ENCODE measurements at places on chromosomes 5 and 9. TPM values are rescaled to one million over a fixed set of nuclear protein-coding genes. Genes with fewer than 3 reads are reported as not detected.

The SPAG8 gene
- polyA plus RNA-seq, result 1.9 TPM

The PDLIM4 gene
- polyA plus RNA-seq, result 114 TPM

The PCDHB1 gene
- polyA plus RNA-seq, result 0.01 TPM

The ACOT12 gene
- polyA plus RNA-seq, result 0.05 TPM

The CA9 gene
- polyA plus RNA-seq, result 1.8 TPM

The C9orf153 gene
- not detected for polyA plus RNA-seq

The ELAVL2 gene
- 0.54 TPM for polyA plus RNA-seq

The NEURL1B gene
- polyA plus RNA-seq, result 51.9 TPM

The STK32A gene
- 1.3 TPM for polyA plus RNA-seq

The ANKRD34B gene
- polyA plus RNA-seq, result not detected

The SPINK4 gene
- 2.6 TPM for polyA plus RNA-seq

The SH3GL2 gene
- 2.4 TPM for polyA plus RNA-seq

The FOXD4L6 gene
- polyA plus RNA-seq, result not detected

The ANKS6 gene
- polyA plus RNA-seq, result 18.3 TPM

The SLC23A1 gene
- polyA plus RNA-seq, result not detected

The FREM1 gene
- 4.3 TPM for polyA plus RNA-seq

The TMEM215 gene
- polyA plus RNA-seq, result not detected

Data from urinary bladder (tissue), 4 donors.